ENCODE measurements at places on chromosomes 1 and 21. TPM values are rescaled to one million over a fixed set of nuclear protein-coding genes. Genes with fewer than 3 reads are reported as not detected.

MPL gene
- total RNA-seq, result 0.39 TPM

LRRC38 gene
- total RNA-seq, result not detected

LAMC1 gene
- 370 TPM for total RNA-seq

WDR47 gene
- total RNA-seq, result 14.6 TPM

CYP4Z1 gene
- 2.5 TPM for total RNA-seq

HES4 gene
- total RNA-seq, result 25.5 TPM

SH2D1B gene
- 0.61 TPM for total RNA-seq

KRTAP11-1 gene
- total RNA-seq, result not detected
